ENCODE measurements at places on chromosomes 5 and 9. TPM values are rescaled to one million over a fixed set of nuclear protein-coding genes. Genes with fewer than 3 reads are reported as not detected.
A peak's percentile ranks its signal among the peaks of the same experiment; 100 is the strongest.

- no peak for DNase-seq
- no peaks in the 10 kb centered on the region for H3K36me3 ChIP-seq
Observed at GRCh38 chr9:82331079-82331478, 342.5 kb downstream of the SPATA31D1 start.

DNA sequence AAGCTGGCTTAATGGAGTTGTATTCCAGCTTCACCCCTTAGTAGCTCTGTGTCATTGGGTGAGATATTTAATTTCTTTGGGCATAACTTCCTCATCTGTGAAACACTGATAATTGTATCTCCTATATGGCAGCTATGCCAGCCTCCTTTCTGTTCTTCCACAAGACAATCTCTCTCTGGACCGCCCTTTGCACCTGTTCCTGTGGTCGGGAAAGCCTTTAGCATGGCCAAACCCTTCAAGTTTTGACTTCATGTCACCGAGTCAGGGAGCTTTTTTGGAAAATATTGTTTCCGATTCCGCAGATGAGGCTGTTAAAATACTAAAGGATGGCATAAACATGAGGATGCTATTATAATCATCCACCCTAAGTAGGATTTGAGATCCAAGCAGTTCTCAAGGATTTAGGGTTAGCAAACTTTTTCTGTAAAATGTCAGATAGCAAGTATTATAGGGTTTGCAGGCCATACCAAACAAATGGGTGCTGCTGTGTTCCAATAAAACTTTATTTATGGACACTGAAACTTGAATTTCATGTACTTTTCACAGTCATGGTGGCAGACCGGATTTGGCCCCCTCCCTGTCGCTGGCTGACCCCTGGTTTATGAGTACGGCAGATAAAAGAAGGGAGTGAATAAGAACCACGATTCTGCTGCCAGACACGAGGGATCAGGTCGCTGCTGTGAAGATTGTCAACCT is 695 bp upstream of the NDFIP1 start:
- H3K4me1 ChIP-seq, result peaks cover 6% of the 10 kb centered on the region
- peak overlapping the region; percentile 58 for H3K4me3 ChIP-seq
- H3K36me3 ChIP-seq, result no peaks in the 10 kb centered on the region
- no peaks in the 10 kb centered on the region for H3K27me3 ChIP-seq

- no peaks in the 10 kb centered on the region for H3K4me1 ChIP-seq
- no peaks in the 10 kb centered on the region for H3K36me3 ChIP-seq
- H3K27me3 ChIP-seq, result no peaks in the 10 kb centered on the region
- no peak overlapping the region for H3K4me3 ChIP-seq
Observed at GRCh38 chr5:61507232-61507631, 175.2 kb downstream of the ZSWIM6 start.

GRCh38 chr9:111114486-111114885 is 76.2 kb upstream of the LPAR1 start:
- no peak overlapping the region for H3K4me3 ChIP-seq
- H3K27me3 ChIP-seq, result no peaks in the 10 kb centered on the region
- H3K27ac ChIP-seq, result no peak overlapping the region
- H3K36me3 ChIP-seq, result no peaks in the 10 kb centered on the region
- no peak for DNase-seq

DNA sequence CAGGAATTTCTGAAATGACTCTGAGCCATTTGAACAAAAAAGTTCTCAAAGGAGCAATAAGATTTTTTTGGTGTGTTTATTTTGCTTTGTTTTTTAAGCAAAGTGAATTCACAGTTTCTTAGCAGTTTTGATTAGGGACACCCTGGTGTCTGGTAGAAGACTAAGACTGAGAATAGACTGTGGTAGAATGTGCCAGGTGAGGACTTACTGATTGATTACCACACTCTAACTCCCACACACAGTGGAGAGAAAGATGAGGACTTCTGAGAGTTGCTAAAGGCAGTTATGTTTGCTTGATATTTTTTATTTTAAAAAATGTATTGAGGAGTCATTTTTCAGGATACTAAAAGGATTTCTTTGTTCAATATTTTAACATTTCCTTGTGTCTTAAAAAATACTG is 175.1 kb downstream of the CD180 start:
- H3K27ac ChIP-seq, result no peak overlapping the region
- DNase-seq, result no peak
- no peaks in the 10 kb centered on the region for H3K27me3 ChIP-seq
- no peaks in the 10 kb centered on the region for H3K4me1 ChIP-seq

DNA sequence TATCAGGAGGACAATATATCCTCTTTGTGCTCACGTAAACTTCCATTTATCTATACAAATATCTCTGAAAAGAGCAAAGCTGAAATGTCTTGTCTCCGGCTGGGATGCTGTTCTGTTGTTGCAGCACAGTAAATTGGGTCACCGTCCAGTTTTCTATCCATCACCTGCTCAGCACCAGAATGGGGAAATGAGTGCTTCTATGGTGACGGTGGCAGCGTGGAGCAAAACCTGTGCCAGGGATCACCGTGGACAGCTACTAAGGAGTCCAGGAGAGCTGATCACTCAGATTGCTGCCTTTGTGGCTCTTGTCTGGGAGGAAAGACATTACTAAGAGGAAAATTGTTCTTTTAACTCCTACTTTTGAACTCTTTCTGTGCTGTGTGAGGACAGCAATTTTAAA is 531.6 kb downstream of the PSAT1 start:
- no peaks in the 10 kb centered on the region for H3K4me1 ChIP-seq
- H3K27ac ChIP-seq, result no peak overlapping the region
- no peak overlapping the region for H3K4me3 ChIP-seq
- no peaks in the 10 kb centered on the region for H3K36me3 ChIP-seq

DNA sequence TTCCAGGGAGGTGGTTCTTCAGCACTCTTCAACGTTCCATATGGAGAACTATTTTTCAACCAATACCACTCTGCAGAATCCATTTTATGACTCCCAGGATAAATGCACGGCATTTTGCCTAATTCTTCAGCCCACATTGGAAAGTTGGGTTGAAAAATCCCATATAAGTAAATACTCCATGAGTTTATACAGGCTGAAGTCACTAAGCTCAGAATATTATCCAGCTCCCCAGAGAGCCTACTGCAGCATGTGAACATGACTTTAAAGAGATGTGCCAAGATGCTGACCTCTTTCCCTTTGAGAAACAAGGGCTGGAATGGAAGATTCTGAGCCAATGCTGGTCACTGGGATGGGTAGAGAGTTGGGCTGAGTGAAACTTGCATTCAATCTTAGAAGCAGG is 111.9 kb upstream of the SLIT3 start:
- no peaks in the 10 kb centered on the region for H3K27me3 ChIP-seq
- H3K4me3 ChIP-seq, result no peak overlapping the region
- no peak for DNase-seq
- H3K27ac ChIP-seq, result no peak overlapping the region
- no peaks in the 10 kb centered on the region for H3K4me1 ChIP-seq

GRCh38 chr9:96318921-96319565 is 17.1 kb upstream of the HSD17B3 start:
- H3K27me3 ChIP-seq, result no peaks in the 10 kb centered on the region
- no peak for DNase-seq
- H3K4me3 ChIP-seq, result no peak overlapping the region
- no peaks in the 10 kb centered on the region for H3K36me3 ChIP-seq

DNA sequence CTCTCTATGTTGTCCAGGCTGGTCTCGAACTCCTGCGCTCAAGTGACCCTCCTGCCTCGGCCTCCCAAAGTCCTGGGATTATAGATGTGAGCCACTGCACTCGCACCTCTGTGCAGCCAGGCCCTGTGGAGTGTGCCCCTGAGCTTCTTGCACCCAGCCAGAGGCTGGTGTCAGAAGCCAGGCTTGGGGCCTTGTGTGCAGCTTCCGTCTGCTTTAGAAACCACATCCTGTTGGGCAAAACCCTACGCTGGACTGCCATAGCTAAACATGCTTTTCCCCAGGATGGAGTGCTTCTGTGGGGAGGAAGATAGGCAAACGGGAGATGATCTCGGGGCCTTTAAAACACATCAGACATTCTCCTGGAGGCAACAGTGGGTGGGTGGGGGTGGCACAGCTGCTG is 40.1 kb downstream of the PRRT1B start:
- no peaks in the 10 kb centered on the region for H3K27me3 ChIP-seq
- no peak overlapping the region for H3K27ac ChIP-seq
- H3K36me3 ChIP-seq, result no peaks in the 10 kb centered on the region
- H3K4me3 ChIP-seq, result no peak overlapping the region

GRCh38 chr5:150600616-150601490 is 39.6 kb upstream of the SYNPO start:
- no peak for DNase-seq
- peak overlapping the region; percentile 37 for H3K27ac ChIP-seq
- peaks cover 9% of the 10 kb centered on the region for H3K4me1 ChIP-seq
- no peaks in the 10 kb centered on the region for H3K36me3 ChIP-seq

Gene PLEKHG4B
- 5.4 TPM for total RNA-seq
